ENCODE measurements at places on chromosomes 16 and 17.

DNA sequence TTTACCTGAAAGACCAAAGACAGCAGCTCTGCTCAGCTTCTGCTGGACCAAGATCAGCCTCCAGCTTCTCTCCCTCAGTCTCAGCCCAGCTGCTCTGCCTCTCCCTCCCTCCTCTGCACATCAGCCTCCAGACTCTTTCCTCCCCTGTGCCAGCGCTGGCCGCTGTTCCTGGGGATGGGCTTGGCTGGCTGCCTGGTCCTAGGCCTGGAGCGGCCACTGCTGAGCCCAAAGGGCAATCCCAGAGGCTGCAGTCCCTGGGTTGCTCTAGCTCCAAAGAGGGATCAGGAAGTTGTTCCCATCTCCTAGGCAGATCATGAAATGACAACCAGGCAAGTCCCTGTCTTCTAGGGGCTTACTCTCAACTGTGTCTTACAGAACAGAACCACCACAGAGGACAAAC, 31.3 kb downstream of the DCUN1D3 start:
- H3K27me3 ChIP-seq = no peaks in the 10 kb centered on the region
- peaks cover 87% of the 10 kb centered on the region for H3K4me1 ChIP-seq
- no peaks in the 10 kb centered on the region for H3K36me3 ChIP-seq
- H3K27ac ChIP-seq = peak overlapping the region; percentile 79
- H3K4me3 ChIP-seq = no peak overlapping the region

DNA sequence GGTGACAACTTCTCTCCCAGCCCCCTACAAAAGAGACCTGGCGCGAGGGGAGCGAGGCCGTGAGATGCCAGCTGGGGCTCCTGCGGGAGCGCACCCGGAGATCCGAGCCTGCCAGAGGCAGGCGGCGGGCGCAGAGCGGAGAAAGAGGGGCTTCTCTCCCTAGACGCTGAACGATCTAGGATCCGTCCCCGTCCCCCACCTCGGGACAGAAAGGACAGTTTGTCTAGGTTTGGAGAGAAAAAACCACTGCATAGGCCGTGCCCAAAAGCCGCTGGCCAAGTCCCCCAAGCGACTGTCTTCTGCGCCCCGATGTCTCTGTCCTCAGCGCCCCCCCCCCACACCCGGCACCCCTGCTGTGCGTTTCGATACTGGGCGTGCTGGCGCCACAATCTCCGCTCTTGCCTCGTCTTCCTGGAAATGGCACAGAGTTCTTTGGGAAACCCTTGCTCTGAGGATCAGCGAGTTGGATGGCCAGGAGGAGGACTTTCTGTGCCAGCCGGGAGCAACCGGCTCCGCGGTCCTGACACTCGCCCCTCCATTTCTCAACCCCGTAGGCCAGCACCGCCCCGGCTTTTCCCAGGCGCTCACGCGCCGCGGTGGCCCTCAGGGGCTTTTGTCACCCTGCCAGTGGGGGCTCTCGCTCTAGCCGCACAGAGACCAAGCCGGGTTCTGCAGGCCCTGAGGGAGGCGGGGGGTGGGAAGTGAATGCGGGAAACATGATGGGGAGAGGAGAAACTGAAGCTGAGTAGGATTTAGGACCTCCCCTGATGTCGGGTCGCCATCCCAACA, 1.0 kb downstream of the SSTR2 start:
- peaks cover 77% of the 10 kb centered on the region for H3K27me3 ChIP-seq
- H3K4me3 ChIP-seq = peak overlapping the region; percentile 46
- peaks cover 23% of the 10 kb centered on the region for H3K4me1 ChIP-seq
- DNase-seq = peak; percentile 42
- H3K36me3 ChIP-seq = no peaks in the 10 kb centered on the region
- H3K27ac ChIP-seq = peak overlapping the region; percentile 32

DNA sequence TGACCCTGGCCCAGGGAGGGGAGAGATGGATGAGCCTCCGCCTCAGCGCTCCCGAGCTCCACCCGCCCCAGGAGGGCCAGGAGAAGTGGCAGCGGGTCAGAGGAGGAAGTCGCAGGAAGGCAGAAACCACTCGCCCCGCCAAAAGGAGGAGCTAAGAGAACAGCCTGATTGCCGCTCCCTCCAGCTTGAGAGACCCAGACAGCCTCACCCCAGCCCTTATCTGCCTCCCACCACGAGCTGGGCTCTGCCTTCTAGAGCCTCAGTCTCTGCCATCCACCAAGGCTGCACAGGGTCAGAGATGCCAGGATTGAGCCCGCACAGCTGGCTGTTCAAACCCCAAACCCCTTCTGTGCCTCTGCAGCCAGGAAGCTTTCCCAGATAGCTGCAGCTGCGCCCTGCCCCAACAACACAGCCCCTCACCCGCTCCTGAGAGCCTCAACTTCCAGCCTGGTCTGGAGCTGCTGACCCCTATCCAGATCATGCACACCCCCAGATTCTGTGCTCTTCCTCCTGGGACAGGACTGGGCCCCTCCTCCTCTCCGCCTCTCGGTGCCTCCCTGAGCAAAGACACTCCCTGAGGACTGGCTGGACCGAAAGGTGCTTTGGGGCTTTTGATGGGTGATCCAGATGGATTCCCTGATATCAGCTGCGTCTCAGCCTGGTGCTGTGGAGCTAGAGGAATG, 1.0 kb upstream of the ATP2A3 start:
- H3K4me3 ChIP-seq = peak overlapping the region; percentile 73
- H3K36me3 ChIP-seq = no peaks in the 10 kb centered on the region
- peak overlapping the region; percentile 89 for H3K27ac ChIP-seq
- H3K27me3 ChIP-seq = peaks cover 23% of the 10 kb centered on the region
- peak; percentile 83 for DNase-seq
- peaks cover 70% of the 10 kb centered on the region for H3K4me1 ChIP-seq

DNA sequence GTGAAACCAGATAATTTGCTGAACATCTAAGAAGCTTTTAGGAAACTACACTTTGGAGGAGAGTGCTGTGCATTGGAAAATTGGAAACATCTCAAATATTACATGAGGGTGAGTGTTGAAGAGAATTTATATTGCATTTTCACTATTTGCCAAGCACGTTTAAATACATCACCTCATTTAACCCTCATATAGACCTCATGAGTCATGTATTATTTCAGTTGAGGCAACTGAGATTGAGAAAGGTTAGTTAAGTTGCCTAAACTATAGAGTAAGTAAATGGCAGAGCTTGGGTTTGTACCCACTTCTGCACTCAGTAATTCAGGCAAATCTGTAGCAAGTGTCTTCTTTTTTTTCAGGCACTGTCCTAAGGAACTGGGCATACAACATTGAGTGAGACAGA, 3.7 kb upstream of the NLK start:
- peaks cover 18% of the 10 kb centered on the region for H3K4me1 ChIP-seq
- H3K4me3 ChIP-seq = no peak overlapping the region
- no peaks in the 10 kb centered on the region for H3K27me3 ChIP-seq
- no peaks in the 10 kb centered on the region for H3K36me3 ChIP-seq
- no peak for DNase-seq

DNA sequence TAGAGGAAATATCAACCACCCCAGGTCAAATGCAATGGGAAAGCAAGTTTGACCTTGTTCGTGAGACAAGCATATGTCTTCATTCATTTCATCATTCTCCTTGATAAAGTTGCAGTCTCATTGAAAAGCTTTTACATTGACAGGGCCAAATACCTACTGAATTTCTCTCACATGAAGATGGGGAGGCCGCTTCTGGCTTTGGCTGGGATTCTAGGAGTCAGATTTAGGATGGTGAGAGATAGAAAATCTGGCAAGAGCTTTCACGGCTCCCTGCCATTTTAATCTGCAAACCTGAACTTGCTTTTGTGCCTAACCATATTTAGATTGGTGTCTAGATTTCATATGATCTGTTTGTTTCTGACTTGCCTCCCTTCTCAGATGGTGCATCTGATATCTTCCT, 88.0 kb downstream of the TMEM100 start:
- no peaks in the 10 kb centered on the region for H3K36me3 ChIP-seq
- no peak overlapping the region for H3K4me3 ChIP-seq
- peak overlapping the region; percentile 20 for H3K27ac ChIP-seq
- no peaks in the 10 kb centered on the region for H3K27me3 ChIP-seq
- peaks cover 21% of the 10 kb centered on the region for H3K4me1 ChIP-seq
- no peak for DNase-seq

DNA sequence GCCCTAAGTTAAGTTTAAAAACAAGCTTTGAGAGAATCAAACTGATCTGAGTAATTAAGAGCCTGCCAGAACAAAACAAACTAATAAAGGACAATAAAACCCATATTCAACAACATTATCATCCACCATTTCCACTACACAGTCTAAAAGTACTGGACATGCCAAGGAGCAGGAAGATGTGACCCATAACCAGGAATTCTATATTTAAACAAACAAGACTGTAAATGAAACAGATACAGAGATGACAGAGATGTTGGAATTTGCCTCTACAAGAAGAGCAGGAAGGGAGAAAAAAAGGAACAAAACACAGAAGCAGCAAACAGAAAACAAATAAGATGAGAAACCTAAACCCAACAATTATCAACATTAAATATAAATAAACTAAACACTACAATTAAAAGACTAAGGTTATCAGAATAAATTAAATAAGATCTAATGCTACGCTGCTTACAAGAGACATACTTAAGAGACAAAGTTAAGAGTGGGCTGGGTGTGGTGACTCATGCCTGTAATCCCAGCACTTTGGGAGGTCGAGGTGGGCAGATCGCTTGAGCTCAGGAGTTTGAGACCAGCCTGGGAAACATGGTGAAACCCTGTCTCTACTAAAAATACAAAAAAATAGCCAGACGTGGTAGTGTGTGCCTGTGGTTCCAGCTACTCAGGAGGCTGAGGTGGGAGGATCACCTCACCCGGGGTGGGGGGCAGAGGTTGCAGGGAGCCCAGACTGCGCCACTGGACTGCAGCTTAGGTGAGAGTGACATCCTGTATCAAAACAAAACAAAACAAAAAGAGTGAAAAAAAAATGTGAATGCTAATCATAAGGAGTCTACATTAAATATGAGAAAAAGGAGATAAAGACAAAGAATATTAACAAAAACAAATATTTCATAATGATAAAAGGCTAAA, 50.6 kb downstream of the CREBBP start:
- no peak for DNase-seq
- H3K36me3 ChIP-seq = peaks cover 3% of the 10 kb centered on the region
- H3K4me3 ChIP-seq = no peak overlapping the region
- no peaks in the 10 kb centered on the region for H3K27me3 ChIP-seq
- peaks cover 16% of the 10 kb centered on the region for H3K4me1 ChIP-seq

- no peak overlapping the region for H3K4me3 ChIP-seq
- H3K27me3 ChIP-seq = no peaks in the 10 kb centered on the region
- H3K36me3 ChIP-seq = no peaks in the 10 kb centered on the region
- H3K4me1 ChIP-seq = no peaks in the 10 kb centered on the region
- H3K27ac ChIP-seq = no peak overlapping the region
These were observed 30.5 kb downstream of the SLC5A11 start for GRCh38 chr16:24876231-24876630.

GRCh38 chr17:57419940-57420550, 163.7 kb downstream of the MSI2 start:
- H3K27me3 ChIP-seq = no peaks in the 10 kb centered on the region
- no peak overlapping the region for H3K4me3 ChIP-seq
- peaks cover 32% of the 10 kb centered on the region for H3K4me1 ChIP-seq

GRCh38 chr16:12504312-12504711, 299.4 kb downstream of the CPPED1 start:
- no peak overlapping the region for H3K4me3 ChIP-seq
- H3K27me3 ChIP-seq = no peaks in the 10 kb centered on the region
- no peak for DNase-seq
- no peaks in the 10 kb centered on the region for H3K36me3 ChIP-seq
- no peak overlapping the region for H3K27ac ChIP-seq

- H3K36me3 ChIP-seq = peaks cover 31% of the 10 kb centered on the region
- peaks cover 42% of the 10 kb centered on the region for H3K4me1 ChIP-seq
- peak overlapping the region; percentile 98 for H3K27ac ChIP-seq
- DNase-seq = peak; percentile 90
- peak overlapping the region; percentile 98 for H3K4me3 ChIP-seq
These were observed 1.3 kb downstream of the ZNF821 start for GRCh38 chr16:71882505-71883167.

GRCh38 chr16:12669908-12670307, 133.8 kb downstream of the CPPED1 start:
- H3K36me3 ChIP-seq = peaks cover 18% of the 10 kb centered on the region
- H3K4me1 ChIP-seq = no peaks in the 10 kb centered on the region
- DNase-seq = no peak
- no peak overlapping the region for H3K27ac ChIP-seq
- H3K4me3 ChIP-seq = no peak overlapping the region

GRCh38 chr17:55295411-55296170, 30.8 kb downstream of the HLF start:
- H3K27ac ChIP-seq = peak overlapping the region; percentile 38
- no peaks in the 10 kb centered on the region for H3K36me3 ChIP-seq
- no peak overlapping the region for H3K4me3 ChIP-seq
- H3K4me1 ChIP-seq = peaks cover 29% of the 10 kb centered on the region
- DNase-seq = peak; percentile 68

All from stomach (tissue), 19 donors.